ENCODE measurements at places on chromosomes 5 and 9. TPM values are rescaled to one million over a fixed set of nuclear protein-coding genes. Genes with fewer than 3 reads are reported as not detected.

Gene DOCK2
- total RNA-seq: not detected

Gene CCDC69
- 4.6 TPM for total RNA-seq

DNA sequence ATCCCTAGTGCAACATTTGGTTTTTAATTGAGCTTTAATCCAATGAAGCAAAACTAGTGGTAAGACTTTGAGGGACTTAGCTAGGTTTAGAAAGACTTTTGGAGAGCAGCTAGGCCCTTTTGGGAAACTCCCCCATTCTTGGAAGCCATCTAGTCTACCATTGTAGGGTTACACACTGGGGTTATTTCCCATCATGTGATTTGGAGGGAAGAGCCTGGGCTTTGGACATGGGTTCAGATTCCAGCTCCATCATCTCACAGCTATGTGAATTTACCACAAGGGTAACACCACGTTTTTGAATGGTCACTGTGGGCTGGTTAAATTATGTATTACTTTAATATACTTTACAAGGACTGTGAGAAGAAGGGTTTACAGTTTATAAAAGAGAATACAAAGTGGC is 18.3 kb upstream of the TNFSF15 start:
- H3K27ac ChIP-seq: no peak overlapping the region
- H3K36me3 ChIP-seq: no peaks in the 10 kb centered on the region
- no peak for DNase-seq
- no peak overlapping the region for H3K4me3 ChIP-seq

DNA sequence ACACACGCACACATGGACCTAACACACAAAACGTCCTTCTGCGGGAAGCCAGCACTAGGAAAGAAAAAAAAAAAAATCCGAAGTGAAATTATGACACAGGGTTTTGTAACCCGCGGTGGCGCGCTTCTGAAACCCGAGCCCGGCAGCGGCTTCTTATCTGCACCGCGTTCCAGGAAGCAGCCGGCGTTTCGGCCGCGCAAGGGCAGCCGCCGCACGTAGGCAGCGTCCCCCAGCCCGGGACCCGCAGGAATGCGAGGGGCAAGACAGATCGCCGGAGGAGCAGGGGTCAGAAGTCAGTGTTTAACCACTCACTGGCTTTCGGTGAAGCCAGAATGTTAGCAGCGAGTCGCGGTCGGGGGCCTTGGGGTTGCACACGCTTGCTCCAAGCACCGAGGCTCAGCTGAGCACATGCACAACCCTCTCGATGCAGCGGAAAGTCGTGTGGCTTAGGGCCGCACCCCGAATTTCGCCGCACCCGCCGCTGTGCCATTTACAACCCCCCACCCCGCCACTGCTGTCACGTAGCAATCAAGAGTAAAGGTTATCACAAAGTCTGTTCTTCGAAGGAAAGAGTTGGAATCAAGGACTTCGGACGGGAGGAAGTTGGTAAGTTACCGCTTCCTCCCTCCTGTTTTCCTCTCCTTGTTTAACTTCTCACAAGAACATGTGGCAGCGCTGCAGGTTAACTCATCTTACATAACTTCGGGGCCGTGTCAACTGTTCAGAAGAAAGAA is 167.9 kb downstream of the AUH start:
- H3K4me1 ChIP-seq: peaks cover 42% of the 10 kb centered on the region
- H3K27ac ChIP-seq: peak overlapping the region; percentile 99
- DNase-seq: peak; percentile 72
- H3K36me3 ChIP-seq: no peaks in the 10 kb centered on the region

DNA sequence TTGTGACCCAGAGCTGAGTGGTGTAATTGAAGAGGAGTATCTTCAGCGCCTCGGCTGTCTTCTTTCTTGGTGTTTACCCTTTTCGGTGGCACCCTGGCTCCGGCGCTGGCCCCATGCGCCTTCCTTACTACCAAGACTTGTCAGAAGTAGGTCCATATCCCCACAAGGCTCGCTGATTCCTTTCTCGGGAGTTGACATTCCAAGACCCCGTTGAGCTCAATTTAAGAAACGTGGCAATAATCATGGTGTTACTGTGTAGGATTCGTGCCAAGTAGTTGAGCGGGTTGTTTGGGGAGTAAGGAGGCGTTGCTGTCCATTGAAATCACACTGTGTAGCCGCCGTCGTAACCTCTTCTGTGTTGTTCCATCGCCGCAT is 795 bp downstream of the NDUFAF2 start:
- H3K36me3 ChIP-seq: peaks cover 2% of the 10 kb centered on the region
- H3K27ac ChIP-seq: peak overlapping the region; percentile 76
- H3K27me3 ChIP-seq: no peaks in the 10 kb centered on the region

Gene TXNDC8
- not detected for total RNA-seq

- no peak overlapping the region for H3K27ac ChIP-seq
- H3K4me3 ChIP-seq: no peak overlapping the region
- DNase-seq: no peak
These were observed 162.5 kb downstream of the PAX5 start for GRCh38 chr9:36871606-36872005.

Gene WNT8A
- total RNA-seq: not detected

GRCh38 chr9:80842389-80842788 is 847.0 kb downstream of the TLE1 start:
- no peak overlapping the region for H3K27ac ChIP-seq
- H3K36me3 ChIP-seq: no peaks in the 10 kb centered on the region
- no peaks in the 10 kb centered on the region for H3K27me3 ChIP-seq
- H3K4me1 ChIP-seq: peaks cover 2% of the 10 kb centered on the region
- H3K4me3 ChIP-seq: no peak overlapping the region

GRCh38 chr9:81112627-81113452 is 576.5 kb downstream of the TLE1 start:
- H3K27me3 ChIP-seq: peaks cover 7% of the 10 kb centered on the region
- H3K4me3 ChIP-seq: no peak overlapping the region
- no peak overlapping the region for H3K27ac ChIP-seq
- no peaks in the 10 kb centered on the region for H3K36me3 ChIP-seq
- peaks cover 4% of the 10 kb centered on the region for H3K4me1 ChIP-seq

DNA sequence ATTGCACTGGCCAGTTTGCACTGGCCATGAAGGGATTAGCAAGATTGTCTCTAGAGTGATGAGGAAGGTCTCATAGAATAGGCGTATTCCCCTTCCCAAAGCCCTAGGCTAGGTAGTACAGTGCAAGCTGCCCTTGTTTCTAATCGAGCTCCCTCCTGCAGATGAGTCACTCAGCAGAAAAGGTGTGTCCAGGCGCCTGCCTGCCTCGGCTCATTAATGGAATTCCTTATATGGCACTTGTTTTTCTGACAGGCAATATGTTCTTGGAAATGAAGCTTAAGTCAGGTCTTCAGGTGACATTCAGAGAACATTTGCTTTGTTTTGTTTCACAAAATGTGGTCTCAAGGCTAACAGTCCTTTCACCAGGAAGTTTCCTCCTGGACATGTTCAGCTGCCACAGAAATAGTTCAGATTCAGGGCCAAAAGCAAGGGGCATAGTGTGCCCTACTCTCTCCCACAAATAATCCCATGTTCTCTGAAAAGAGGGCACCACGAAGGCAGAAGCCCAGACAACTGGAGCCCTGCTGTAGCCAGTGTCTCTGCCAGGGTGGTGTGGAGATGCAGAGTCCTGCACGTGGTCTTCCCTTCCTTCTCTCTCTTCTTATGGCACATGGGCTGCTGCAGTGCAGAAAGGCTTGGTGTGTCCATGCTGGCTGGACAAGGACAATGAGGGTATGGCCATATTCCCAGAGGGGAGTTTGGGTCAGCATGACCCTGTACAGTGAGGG is 281.1 kb upstream of the MAP3K1 start:
- H3K4me1 ChIP-seq: peaks cover 10% of the 10 kb centered on the region
- H3K27ac ChIP-seq: no peak overlapping the region
- H3K36me3 ChIP-seq: no peaks in the 10 kb centered on the region
- H3K27me3 ChIP-seq: peaks cover 28% of the 10 kb centered on the region
- no peak for DNase-seq
- H3K4me3 ChIP-seq: no peak overlapping the region

GRCh38 chr9:111984086-111984802 is 87.6 kb downstream of the UGCG start:
- H3K4me3 ChIP-seq: no peak overlapping the region
- no peak for DNase-seq
- H3K27me3 ChIP-seq: peaks cover 17% of the 10 kb centered on the region
- no peak overlapping the region for H3K27ac ChIP-seq
- H3K36me3 ChIP-seq: no peaks in the 10 kb centered on the region

Gene FER
- total RNA-seq: 34.8 TPM

Measured in progenitor cell of endocrine pancreas (in vitro differentiated cells).